Stimulated activated CD4-positive, alpha-beta T cell treated with anti-CD3 and anti-CD28 coated beads, TNF-alpha, amount 100 ng/mL, for 1 hour (primary cell): ENCODE measurements at places on chromosomes 2 and 18.

DNA sequence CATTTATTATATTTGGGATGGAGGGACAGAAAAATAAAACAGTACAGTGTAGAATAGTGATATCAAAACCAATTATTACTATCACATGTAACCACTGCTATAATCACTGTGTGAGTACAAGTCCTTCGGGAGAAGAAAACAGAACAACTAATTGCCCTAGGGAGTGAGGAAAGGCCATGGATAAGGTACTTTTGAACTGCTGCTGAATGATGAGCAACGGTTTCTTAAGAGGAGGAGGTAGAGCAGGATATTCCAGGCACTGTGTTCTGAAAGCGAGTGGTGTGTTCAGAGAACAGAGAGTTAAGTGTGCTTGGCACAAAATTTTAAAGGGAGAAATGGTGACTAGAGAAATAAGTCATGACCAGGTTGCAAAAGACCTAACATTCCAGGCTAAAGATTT, 134.2 kb downstream of the CALCRL start:
- no peak for DNase-seq

- no peak for DNase-seq
Measured at GRCh38 chr2:164542581-164543021, 78.7 kb downstream of the GRB14 start.

DNA sequence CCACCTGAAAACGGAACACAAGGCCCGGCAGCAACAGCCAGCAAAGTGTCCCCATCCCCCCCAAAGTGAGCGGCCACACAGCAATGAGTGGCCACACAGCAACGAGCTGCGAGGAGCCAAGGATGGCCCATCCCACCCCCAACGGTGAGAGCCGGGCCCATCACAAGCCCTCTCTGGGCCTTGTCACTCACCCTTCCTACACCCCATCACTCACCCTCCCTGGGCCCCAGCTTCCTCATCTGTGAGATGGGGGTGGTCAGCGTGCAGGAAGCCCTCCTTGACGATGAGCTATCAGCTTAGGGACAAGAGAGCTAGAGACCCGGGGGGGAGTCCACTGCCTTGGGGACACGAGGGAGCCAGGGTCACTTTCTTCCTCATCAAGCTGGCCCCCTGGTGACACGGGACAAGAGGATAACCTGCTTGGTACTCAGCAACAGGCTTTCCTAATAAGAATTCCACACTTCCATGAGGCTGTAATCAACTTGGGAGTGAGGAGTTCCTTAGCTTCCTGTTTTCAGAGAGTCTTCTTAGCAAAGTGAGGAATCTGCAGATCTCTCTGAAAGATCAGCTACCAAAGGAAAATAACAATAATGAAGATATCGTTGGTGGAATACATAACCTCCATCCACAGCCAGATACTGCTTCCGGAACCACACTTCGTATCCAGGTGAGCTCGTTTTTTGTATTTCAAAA, 92.8 kb downstream of the HDAC4 start:
- no peak for DNase-seq

- DNase-seq: no peak
Measured at GRCh38 chr18:27017901-27018500, 152.5 kb upstream of the AQP4 start.

DNA sequence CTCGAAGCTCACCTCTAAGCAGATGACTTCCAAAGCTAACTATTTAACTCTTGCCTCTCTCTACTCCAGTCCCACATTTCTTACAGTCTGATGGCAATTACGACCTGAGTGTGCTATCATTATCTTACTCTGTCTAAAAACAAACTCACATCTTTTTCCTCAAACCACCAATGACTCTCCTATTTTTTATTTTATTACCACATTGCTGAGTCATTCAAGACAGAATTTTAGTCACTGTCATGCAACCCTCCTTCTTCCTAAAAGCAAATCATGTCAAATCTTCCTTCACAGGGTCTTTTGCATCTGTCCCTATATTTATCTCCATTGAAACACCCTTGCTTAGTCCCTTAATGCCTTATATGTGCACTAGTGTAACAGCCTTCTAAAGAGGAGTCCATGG, 34.6 kb upstream of the C2orf15 start:
- DNase-seq: no peak

DNA sequence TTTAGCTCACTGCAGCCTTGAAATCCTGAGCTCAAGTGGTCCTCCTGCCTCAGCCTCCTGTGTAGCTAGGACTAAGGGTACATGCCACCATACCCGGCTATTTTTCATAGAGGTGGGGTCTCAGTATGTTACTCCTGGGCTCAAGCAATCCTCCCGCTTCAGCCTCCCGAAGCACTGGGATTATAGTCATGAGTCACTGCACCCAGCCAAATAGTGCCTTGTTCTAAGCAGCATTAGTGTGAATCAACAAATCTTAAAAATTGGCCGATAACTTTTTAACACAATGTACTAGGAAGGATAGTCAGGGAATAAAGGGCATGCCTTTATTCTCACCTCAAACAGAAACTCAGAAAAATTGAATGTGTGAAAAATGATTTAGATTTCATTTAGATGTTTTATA, 51.6 kb downstream of the XRCC5 start:
- DNase-seq: no peak

- DNase-seq: no peak
Measured at GRCh38 chr18:45962461-45962860, 4.7 kb downstream of the EPG5 start.

DNA sequence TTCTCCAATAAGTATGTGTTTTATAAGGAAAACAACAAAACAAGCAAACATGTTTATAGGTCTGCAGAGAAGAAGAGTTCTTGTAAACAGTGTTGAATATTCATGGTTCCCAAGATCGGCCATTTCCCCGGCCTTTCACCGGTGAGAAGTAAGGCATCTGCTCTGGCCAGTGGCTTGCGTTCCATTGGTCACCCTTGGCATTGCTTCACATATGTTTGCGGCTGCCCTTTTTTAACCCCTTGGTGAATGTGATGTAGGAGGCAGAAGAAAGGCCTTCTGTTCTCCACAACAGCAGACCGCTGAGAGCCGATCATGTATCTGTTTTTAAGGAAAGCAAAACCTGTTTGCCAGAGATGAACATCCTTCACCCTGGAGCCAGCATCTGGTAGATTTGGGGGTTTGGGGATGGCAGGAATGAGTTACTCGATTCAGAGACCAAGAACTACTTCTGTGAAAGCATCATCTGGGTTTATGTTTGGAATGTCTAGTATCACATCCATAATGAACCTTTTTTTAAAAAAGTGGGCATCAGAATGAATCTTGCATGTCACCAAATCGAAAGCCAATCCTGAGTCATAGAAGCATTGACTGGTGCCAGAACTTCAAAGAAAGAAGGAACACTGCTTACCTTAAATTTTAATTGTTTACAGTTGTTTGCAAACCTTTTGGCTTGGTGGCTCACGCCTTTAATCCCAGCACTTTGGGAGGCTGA, 112.3 kb downstream of the AGAP1 start:
- no peak for DNase-seq

DNA sequence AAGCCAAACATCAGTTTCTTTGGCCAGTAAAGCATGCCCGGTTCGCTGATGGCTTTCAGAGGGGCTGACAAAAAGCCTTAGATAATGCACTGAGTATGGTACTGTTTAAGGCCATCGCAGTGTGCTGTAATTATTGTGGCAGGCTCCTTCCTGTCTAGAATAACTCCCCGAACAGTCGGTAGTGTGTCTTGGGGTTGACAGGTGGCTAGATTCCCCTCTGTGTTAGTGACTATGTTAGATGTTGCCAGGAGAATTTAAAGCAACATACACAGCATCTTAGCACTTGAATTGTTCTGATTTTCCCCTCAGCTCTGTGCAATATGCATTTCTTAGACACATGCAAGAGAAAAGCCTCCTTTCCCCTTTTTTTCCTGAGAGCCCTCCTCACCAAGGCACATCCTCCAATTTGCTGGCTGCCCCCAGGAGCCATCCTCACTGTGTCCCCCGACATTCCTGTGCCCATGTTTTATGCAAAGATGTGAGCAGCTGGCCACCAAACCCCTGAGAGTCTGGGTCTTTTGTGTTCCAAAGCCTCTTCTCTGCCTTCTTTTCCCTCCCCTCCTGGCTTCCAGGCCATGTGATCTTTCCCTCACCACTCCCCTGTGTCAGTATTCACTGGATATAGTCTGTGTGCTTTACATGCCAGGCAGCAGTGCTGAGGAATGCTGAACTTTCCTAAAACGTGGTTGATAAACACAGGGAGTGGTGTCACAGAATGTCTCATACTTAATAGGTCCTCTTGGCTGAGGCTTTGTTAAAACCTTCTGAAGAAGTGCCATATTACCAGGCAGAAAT, 331.5 kb downstream of the HRH4 start:
- no peak for DNase-seq

DNA sequence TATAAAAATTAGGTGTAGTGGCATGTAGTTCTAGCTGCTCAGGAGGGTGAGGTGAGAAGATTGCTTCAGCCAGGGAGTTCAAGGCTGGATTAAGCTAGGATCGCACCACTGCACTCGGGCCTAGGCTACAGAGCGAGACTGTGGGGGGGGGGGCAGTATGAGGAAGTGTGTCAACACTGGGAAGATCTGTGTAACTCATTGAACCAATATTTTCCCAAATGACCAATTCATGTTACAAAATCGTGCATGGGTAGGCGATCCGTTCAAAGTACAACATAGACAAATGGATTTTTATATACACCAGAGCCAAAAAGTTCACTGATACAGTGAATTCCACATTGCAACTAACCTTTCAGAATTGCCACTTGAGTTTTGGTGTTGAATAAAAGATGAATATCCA, 8.1 kb downstream of the SMAD4 start:
- DNase-seq: no peak

DNA sequence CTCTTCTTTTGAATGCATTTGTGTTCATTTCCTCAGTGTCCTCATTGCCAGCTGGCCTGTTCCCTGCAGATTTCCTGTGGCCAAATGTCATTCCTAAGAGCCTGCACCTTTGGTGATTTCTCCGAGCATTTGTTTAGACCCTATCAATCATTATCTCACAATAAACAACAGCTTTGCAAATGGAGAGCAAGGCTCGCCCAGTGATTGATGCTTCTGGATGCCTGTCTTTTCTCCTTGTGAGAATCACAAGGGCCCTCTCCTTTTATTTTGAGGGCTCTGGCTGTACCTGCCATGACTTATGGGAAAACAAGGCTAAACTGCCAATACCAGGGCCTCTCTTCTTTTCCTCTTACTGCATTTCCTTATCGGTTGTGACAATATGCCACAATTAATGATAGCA, 1454.4 kb upstream of the CELF4 start:
- DNase-seq: no peak

DNA sequence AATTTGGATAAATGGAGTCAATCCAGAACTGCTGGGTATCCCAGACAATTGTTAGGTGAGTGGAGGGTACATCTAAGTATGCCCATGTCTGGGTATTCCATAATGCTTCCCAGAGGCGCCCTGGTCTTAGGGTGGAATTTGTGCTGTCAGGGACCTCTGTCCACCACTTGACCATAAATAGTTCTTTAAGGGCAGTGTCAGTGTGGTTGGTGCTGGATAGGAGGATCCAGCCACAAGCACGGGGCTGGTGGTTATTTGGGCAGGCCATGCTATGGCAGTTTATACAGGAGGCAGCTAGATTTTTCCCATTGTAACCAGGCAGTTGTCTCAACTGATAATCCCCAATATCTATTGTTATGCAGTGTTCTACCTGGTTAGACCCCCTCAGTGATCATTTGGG, 104.4 kb upstream of the B3GNT2 start:
- no peak for DNase-seq

DNA sequence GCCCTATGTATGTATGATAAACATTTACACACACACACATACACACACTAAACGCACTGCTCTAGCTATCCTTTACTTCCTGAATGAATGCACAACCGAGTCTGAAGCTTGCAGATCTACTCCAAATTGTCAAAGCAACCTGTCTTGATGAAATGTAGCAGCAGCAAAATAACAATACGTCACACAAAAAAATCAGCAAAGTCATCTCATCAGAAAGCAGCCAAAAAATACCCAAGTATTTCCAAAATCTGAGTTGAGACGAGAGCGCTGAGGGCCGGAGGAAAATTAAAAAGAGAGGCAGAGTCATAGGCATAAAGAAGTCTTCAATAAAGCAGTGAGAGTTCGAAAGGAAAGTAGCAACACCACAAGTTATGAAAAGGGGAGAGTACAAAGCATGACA, 67.7 kb downstream of the ZNF521 start:
- no peak for DNase-seq

GRCh38 chr2:133992454-133992853, 261.4 kb upstream of the MGAT5 start:
- no peak for DNase-seq

DNA sequence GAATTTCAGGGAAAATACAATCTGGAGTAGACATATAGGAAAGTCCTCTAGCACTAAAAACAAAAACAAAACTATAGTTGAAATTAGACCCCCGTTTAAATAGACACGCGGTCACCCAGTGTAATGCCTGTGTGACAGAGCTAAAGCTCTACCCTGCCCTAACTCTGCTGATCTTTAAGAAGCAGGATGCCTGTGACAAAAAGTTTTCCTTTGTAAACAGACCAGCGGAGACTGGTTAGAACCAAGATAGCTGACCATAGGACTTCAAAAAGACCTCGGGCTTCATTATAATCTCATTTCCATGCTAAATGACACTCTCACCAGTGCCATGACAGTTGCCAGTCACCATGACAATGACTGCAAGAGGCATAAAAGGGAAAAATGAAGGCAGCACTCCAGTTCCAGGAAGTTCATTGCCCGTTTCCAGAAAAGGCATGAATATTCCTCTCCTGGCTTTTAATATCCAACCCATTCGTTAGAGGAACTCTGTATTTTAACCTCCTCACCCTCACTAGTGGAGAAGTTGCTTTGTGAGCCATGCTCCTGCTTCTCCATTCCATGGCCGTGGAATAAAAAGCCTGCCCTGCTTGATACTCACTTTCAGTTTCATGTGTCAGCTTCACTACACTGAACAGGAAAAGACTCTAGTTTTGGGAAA, 157.2 kb upstream of the COPS8 start:
- DNase-seq: no peak

GRCh38 chr2:12335995-12336394, 380.7 kb upstream of the TRIB2 start:
- DNase-seq: no peak

- DNase-seq: no peak
Measured at GRCh38 chr2:199818026-199818425, 33.0 kb downstream of the FTCDNL1 start.

DNA sequence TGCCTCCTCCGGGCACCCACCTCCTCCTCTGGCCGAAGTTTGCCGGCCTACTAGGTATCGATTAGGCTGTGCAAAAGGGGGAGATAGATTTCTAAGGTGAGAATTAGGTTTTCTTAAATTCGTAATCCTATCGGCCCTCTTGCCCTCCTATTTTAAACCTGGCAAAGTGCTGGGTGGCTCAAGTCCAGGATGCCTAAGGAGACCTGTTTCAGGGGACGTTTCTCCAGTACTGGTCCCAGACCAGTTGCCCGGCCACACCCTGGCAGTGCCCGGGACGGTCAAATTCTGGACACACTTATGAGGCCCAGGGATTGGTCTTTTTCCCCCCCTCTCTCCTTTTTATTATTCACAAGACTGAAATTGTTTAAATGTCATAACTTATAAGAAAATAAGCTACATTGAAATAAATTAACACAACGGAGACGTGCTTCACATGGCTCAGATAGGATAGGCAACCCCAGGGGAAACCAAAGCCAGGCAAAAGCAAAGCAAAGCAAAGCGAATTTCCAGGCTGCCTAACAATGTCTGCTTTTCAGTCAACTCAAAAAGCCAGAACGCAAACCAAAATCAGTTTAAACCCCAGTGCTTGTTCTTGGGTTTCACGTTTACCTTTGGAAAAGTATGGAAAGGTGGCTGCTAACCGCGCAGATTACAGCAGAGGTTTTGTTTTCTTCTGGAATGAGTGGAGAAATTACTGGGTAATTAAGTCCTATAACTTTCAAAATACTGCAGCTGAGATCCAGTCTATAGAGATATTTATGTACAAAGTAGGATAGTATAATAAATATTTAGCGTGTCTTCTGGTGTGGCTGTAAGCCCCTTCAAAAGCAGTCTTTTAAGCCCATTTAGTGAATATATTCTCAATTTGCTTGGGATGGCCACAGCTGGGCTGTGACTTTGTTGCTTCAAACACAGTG, 3.0 kb downstream of the GBX2 start:
- DNase-seq: no peak
